ENCODE measurements at places on chromosomes 1 and 21.

- no peak for DNase-seq
These were observed 20.6 kb upstream of the SCCPDH start for GRCh38 chr1:246703581-246703980.

GRCh38 chr1:23673086-23673813, 18.4 kb upstream of the RPL11 start:
- DNase-seq = no peak

DNA sequence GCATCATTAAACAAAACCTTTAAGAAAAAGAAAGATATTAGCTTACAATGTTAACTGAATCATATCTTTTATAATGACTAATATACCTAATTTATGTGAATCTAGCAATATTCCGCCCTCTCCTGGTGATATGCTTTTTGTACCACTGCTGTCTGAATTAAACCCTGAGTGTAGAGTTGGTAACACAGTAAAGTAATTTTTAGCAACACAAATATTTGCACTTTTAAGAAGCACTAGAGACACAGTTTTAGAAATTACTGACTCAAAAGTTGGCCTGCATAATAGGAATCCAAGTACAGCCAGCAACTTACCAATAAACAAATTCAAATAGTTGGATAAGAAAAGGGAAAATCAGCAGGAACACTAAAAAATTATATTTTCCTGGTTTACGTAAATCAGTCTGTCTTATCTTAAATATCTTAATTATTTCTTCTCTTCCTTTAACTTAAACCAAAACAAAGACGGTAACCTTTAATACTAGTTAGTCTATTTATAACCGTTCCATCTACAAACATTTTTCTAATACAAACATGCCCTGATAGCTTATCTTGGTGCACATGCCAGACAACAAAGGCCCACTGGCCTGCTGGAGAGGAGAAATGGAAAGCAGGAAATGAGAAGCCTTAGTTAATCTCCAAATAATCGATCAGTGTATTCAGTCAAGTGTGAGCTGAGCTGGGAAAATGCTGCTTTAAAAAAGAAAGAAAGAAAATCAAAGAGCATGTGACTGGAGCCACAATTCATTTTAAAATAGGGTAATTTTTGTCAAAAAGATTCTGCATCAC, 246.0 kb downstream of the RERE start:
- DNase-seq = no peak

GRCh38 chr21:34360488-34361241, 3.1 kb upstream of the KCNE2 start:
- no peak for DNase-seq

GRCh38 chr1:199735660-199736059, 291.9 kb upstream of the NR5A2 start:
- no peak for DNase-seq

GRCh38 chr1:153946622-153947241, at the start of gene DENND4B:
DENND4B (minus strand) TSS chr1:153946718; CDS start chr1:153944374, 2,344 bp downstream.
- peak; percentile 74 for DNase-seq

- DNase-seq = no peak
These were observed 139.8 kb upstream of the ST6GALNAC5 start for GRCh38 chr1:76727520-76727919.

DNA sequence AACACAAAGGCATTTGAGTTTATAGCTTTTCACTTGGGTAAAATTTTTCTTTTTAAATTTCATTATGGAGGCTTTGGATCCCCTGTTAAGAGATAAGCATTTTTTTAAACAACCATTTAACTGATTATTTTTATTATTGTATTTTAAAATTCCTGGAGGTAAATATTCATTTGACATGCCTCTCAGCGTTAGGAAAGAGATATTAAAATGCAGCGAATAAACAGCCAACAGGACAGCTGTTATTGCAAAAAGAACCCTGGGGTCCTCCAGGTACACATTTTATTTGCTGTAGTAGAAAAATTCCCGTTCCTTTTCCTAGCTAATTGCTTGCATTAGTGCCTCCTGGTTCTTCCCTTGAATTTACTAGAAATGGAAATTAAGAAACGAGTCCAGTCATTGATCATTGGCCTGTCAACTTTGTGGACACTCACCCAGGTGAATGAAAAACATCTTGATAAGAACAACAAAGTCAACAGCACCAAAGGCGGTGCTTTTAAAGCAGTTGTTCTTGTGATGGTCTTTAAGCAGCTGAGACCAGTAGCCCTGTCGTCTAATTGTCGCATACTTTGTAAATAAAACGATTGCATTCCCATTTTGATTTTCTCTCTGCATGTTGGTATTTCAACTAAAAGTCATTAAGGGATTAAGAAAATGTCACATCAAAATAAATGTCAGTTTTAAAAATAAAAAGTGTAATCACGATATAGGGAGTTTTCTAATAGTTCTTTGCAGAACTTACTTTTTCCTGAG, 282.4 kb downstream of the GRIK1 start:
- no peak for DNase-seq

DNA sequence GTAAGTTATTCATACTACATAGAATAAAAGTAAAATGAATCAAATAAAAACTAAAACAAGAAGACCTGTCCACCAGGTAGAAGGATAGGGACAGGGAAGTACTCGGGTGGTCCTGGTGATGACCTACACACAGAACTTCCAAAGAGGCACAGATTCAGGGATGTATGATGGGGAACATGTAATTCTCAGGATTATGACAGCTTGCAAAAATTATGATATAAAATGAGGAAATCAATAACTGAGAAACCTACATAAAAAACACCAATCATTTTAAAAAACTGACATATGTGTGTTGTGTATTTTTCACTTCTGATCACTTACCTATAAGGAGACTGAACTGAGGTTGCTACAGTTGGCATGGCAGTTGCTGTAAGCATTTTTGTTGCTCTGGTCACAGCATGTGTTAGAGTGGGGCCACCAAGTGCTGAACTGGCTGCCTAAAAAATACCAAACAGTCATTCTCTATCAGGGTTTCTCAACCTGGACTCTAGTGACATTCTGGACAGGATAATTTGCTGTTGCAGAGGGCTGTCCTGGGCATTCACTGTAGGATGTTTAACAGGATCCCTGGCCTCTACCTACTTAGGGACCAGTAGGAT, 73.8 kb downstream of the USP24 start:
- DNase-seq = no peak

GRCh38 chr1:161921990-161922389, 101.7 kb downstream of the OLFML2B start:
- DNase-seq = no peak

GRCh38 chr1:22814176-22815042, 103.8 kb downstream of the EPHB2 start:
- DNase-seq = no peak

DNA sequence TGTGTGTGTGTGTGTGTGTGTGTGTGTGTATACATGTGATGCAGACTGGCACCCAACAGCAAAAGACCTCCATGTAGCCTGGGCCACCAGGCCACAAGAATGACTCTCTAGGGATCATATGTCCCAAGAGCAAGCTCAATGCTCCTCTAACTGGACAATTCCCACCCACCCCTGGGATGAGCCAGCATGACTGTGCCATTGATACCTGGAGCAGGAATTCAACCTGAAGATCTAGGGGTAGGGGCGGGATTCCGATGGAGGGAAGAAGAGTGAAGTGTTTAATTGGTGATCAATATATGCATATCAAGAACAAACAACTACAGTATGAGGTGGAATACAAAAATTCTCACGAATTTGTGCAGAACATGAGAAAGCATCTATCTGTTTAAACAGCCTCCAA, 136.2 kb downstream of the PSMG1 start:
- DNase-seq = no peak
